ENCODE measurements at places on chromosomes 1 and 21. TPM values are rescaled to one million over a fixed set of nuclear protein-coding genes. Genes with fewer than 3 reads are reported as not detected.

- no peak for DNase-seq
Observed at GRCh38 chr1:55870106-55870505, 654.9 kb upstream of the USP24 start.

TSPEAR gene
- 1.8 TPM for polyA plus RNA-seq

- peak; percentile 49 for DNase-seq
Observed at GRCh38 chr1:51768971-51769588, 109.4 kb downstream of the NRDC start.

XCL2 gene
- 0.52 TPM for polyA plus RNA-seq

- DNase-seq: no peak
Observed at GRCh38 chr1:67041841-67042503, 12.0 kb downstream of the SLC35D1 start.

DNA sequence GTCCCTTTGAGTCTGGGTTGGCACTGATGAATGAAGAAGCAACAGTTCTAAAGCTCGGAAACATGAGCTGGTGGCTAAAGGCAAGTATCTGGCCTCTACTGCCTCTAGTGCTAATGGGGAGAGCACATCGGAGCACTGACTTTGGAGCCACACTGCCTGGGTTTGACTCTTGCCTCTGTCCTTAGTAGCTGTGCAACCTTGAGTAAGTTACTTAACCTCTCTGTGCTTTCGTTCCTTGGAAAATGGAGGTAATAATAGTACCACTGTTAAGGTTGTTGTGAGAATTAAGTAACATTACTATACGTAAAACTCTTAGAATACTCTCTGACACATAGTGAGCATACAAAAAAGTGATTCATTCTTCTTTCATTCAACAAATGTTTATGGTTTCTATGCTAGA is 211.2 kb downstream of the ATG4C start:
- DNase-seq: no peak

- DNase-seq: no peak
Observed at GRCh38 chr1:234683861-234684632, 74.1 kb upstream of the IRF2BP2 start.

GRCh38 chr1:205199090-205199930 is 12.2 kb downstream of the DSTYK start:
- no peak for DNase-seq

DNA sequence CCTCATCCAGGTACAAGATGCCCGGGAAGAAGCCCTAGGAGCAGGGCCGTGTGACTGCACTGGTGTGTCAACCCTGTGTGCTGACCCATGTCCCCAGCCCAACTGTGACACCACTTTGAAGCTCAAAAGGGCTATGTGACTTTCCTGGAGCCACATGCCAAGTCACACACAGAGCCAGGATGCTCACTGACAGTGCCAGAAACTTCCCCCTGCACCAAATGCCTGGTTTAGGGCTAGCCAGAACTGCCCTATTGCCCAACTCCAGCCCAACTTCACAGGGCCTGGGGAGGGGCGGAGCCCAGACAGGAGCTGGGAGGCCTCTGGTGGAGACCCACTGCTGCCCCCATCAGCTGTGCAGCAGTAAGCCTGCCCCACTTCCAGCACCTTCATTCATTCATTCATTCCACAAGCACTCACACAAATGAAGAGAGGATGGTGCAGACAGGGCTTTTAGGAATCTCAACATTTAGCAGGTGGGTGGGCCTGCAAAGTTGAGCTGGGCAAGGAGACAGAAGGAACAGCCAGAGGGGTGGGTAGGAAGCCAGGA is 36.7 kb downstream of the KCNQ4 start:
- no peak for DNase-seq

GRCh38 chr21:40507978-40508377 is 339.0 kb downstream of the DSCAM start:
- DNase-seq: no peak

CFAP107 gene
- 0.73 TPM for polyA plus RNA-seq

DNA sequence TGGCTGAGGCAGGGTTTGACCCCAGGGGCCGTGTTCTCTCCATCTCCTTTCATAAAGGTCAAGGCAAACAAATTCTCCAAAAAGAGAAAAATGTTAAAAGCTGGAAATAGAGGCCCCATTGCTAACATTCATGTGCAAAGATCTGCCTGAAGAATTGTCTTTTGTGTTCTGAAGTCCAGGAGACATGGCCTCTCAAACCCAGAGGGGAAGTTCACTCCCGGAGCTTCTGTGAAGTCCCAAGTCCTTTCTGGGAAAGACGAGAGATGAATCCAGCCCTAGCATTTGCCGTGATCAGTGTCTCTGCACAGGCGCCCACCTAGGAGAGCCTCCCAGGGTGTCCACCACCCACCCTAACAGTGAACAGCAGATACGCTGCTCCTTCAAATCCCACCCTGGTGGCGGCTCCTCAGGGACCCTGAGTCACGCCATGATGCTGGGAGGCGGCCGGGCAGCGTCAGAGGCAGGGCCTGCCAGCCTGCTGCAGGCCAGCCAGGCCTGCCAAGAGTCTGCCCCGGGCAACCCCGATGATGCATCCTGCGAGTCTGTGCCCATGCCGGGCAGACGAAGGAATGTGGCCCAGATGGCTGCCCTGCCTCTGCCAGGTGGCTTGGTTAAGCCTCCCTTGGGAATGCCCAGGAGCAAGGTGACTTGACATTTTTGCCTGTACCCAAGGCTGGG is 5.2 kb upstream of the C2CD2 start:
- no peak for DNase-seq

Measured in muscle of arm (tissue), 14 donors.